ENCODE measurements at places on chromosomes 3 and 15.
A peak's percentile ranks its signal among the peaks of the same experiment; 100 is the strongest.

DNA sequence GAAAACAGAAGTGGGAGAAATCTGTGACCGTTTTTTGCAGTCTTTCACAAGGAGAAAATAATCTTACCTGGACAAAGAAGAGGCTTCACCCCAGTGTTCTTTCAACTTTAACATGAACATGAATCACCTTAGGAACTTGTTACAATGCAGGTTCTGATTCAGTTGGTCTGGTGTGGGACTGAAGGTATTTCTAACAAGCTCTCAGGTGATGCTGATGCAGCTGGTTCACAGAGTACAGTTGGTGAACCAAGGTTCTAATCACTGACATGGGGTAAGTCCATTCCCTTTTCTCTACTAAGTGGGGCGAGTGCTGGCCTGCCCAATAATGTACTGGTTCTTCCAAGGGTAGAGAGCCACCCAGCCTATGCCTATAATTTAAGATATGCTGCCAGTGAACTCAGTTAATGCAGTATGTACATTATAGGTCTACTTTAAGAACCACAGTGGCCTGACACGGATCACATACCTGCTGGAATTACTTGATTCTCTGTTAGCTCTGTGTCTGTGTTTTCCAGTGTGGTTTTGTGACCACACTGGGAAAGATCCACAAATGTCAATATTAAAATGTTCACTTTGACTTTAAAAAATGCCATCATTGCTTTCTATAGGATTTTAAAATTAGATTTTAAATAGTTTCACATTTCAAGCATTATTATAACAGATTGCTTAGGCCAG, 304.1 kb downstream of the ZNF621 start:
- no peak for DNase-seq

DNA sequence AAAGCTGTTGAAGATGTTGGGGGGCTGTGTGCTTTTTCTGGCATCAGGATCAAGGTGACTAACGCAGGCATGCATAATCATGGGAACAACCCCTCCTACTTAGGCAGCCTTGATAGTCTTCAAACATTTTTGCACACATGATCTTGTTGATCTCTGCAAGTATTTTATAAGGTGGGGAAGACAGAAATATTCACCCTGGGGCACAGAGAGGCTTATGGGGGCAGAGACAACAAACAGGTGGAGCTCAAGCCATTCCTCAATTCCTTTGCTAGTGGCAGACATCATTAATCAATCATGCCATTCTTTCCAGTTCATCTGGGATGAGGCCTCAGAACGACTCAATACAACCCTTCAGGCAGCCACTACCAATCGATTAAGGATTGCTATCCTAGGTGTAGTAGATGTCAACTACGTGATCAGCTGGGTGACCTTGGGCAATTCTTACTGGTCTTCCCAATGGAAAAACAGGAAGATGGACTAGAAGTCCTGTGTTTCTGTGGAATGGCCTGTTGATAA, 110.3 kb upstream of the SMAD3 start:
- DNase-seq: no peak

GRCh38 chr3:124688581-124689454, 41.4 kb upstream of the UMPS start:
- DNase-seq: peak; percentile 79

GRCh38 chr3:74409066-74409465, 205.4 kb downstream of the CNTN3 start:
- no peak for DNase-seq

GRCh38 chr15:38201714-38202113, 50.9 kb upstream of the SPRED1 start:
- no peak for DNase-seq

DNA sequence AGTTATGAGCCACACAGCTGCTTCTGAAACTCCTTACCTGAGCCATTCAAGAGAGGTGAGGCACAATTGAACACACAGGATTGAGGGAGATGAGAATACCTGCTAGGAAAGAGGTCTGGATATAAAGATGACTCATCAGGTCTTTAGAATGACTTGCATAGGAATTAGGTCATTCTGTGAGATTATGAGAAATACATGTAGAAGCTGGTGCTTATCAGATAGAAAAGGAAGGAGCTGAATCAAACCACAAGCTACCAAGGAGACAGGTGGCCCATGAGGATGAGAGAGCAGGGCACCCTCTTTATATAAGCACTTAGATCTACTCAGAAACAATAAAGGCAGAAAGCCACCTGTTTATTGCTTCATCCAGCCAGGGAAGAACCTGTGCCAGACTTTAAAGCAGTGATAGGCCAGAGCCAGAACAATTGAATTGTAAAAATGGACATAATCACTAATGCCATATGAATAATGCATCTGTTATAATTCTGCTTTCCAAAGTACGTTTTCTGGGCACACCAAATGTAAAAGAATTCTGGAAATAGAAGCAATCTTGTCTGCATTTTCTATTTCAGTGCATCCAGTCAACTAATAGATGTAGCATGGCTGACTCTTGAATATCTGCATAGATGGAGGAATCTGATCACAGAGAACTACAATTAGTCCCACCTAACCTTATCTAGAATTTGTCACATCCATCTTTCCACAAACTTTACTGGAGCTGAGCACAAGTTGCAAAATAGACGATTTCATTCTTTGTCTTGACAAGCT, 74.9 kb downstream of the PIK3R4 start:
- DNase-seq: no peak

- no peak for DNase-seq
Measured at GRCh38 chr3:28935146-28935545, 345.7 kb upstream of the RBMS3 start.

GRCh38 chr3:73766599-73767381, 142.0 kb upstream of the PDZRN3 start:
- no peak for DNase-seq

DNA sequence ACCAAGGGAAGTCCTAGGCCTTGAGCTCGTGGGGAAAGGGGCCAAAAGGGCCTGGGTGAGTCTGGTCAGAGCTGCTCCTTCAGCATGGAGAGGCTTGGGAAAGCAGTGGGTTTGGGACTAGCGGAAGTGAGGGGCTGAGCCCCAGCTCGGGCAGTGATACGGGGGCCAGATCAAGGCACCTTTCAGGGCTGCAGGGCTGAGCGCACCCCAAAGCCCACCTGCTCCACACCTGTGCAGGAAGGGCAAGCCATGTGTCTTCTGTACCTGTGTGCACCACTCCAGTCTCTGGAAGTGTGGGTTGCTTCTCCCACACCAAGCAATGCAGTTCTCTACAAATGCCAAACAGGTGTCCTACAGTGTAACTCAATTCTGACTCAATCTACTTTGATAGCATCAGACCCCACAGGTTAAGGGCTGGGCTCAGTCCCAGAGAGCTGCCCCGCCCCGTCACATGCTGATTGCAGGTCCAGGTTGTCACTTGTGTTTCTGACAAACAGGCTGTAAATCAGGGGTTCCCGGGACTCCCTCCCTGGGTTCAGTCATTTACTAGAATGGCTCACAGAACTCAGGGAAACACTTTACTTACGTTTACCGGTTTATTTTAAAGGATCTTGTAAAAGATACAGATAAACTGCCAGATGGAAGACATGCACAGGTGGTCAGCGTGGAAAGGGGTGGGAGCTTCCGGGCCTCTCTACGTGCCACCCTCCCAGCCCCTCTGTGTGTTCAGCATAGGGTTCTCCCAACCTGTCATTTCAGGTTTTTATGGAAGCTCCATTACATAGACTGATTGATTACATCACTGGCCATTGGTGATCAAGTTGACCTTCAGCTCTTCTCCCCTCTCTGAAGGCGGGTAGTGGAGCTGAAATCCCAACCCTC, 28.8 kb upstream of the KLF13 start:
- no peak for DNase-seq

DNA sequence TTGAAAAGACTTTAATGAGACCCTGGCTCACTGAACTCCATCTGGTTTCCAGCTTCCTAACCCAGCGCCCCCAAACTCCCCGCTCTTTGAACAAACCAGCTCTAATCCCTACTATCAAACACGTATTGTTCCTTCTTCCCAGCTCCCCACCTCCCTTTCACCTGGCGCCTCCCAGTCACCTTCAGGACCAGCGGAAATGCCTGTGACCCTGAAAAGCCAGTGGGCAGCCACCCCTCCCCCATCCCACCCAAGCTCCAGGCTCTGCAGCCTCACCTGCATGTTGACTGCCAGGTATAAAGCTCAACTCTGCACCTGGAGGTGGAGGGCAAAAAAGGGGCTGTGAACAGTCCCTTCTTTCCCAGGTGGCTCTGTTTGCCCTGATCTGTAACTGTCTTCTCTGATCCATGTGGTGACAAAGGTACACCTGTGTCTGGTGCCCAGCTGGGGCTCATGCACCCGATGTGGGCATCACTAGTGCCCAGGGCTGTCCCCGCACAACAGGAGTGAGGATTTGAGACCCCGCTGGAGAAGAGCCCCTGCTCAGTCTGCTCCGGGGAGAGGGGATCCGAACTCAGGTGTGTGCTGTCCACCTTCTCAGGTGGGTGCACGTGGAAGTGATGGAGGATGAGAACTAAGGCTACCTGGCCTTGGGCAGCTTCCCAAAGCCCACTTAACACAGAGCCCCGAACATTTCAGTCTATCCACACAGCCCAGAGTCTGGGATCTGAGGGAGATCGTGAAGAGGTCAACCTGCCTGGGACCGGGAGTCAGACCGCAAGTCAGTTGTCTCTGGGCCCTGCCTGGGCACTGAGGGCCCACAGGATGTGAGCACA, 128.9 kb downstream of the NSMCE3 start:
- no peak for DNase-seq

GRCh38 chr15:75454471-75455378, 3.2 kb upstream of the SIN3A start:
- peak; percentile 73 for DNase-seq

- no peak for DNase-seq
Measured at GRCh38 chr3:30231277-30232141, 374.9 kb upstream of the TGFBR2 start.

- DNase-seq: peak; percentile 83
Measured at GRCh38 chr15:89430530-89431341, 65.6 kb downstream of the RHCG start.

DNA sequence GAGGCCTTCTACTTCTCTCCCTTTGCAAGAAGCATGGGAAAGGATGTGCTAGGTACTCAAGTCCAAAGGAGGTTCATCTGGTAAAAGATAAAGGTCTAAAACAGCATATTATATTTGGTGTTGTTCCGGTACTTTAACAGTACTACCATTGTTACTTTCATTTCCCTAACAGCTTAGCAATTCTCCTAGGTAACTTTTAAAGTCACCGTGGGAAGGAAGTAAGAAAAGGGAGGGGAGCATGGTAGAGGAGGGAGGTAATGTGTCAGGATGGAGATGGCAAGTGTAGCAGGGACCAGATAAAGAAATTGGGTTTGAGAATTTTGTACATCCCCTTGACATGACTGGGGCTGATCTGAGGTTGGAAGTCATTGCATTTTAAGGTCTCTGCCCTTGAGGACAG, 89.4 kb upstream of the SKOR1 start:
- no peak for DNase-seq

- DNase-seq: no peak
Measured at GRCh38 chr3:99562990-99563607, 75.3 kb upstream of the COL8A1 start.

DNA sequence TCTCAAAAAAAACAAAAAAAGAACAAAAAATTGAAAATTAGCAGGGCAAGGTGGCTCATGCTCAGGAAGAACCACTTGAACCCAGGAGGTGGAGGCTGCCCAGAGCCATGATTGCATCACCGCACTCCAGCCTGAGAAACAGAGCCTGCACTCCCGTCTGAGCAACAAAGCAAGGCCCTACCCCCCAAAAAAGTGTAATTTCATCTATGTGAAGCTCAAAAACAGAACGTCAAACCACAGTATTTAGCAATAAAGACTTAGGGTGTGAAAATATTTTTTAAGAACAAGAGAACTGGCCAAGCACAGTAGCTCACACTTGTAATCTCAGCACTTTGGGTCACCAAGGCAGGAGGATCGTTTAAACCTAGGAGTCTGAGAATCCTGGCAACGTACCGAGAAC, 38.2 kb downstream of the STAG1 start:
- DNase-seq: no peak

GRCh38 chr3:153099131-153099530, 62.9 kb upstream of the RAP2B start:
- no peak for DNase-seq

DNA sequence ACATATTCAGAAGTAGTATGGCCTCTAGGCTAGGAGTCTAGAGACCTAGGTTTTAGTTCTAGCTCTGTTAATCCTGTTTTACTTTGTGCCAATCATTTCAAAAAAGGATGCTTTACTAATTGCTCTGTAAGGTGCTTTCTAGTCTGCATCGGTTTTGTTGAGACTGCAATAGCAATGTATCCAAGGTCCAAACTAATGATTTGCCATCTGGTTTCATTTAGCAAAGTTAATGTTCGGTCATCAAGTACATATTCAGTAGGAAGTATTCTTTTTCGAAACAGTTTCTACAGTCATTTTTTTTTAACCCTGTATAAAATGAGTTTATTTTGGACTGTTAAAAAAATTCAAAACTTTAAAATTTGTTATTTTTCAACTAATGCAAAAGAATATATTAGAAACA, 2.0 kb upstream of the GALK2 start:
- no peak for DNase-seq

DNA sequence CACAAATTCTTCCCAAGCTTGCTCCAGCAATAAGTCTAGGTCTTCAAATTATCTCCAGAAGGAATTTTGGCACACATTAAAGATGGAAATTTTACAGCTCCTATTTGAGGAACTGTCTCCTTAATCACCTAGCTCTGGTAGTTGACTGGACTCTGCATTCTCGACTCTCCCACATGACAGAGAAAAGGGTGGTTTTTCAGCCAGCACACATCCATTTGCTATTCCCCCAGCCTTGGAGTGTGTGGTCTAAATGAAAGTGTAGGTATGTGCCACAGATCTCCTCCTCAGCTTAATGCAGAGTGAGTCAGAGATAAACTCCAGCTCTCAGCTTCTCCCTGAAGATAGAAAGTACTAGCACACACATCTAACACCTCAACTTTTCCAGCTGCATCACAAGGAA, 62.2 kb upstream of the ALCAM start:
- DNase-seq: no peak

- no peak for DNase-seq
Measured at GRCh38 chr15:53320816-53321215, 438.6 kb downstream of the WDR72 start.

DNA sequence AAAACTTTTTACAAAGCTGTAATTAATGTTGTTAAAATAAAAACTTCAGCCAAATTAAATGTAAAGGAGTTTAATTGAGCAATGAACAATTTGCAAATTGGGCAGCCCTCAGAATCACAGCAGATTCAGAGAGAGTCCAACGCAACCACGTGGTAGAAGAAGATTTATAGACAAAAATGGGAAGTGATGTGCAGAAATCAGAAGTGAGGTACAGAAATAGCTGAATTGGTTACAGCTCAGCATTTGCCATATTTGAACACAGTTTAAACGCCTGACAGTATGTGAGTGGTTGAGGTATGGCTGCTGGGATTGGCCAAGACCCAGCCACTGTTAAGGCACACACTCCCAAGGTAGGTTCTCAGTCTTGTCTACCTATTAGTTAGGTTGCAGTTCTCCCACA, 14.4 kb upstream of the PLA2G4D start:
- DNase-seq: no peak

GRCh38 chr15:70252951-70253320, 155.2 kb upstream of the TLE3 start:
- no peak for DNase-seq

- no peak for DNase-seq
Measured at GRCh38 chr15:63519041-63519440, 14.6 kb downstream of the USP3 start.

- DNase-seq: no peak
Measured at GRCh38 chr3:179020112-179020511, 51.5 kb downstream of the ZMAT3 start.

- no peak for DNase-seq
Measured at GRCh38 chr3:71688121-71688520, 37.1 kb downstream of the EIF4E3 start.

GRCh38 chr3:134832585-134832984, 37.5 kb downstream of the EPHB1 start:
- no peak for DNase-seq

Measured in CD4-positive, alpha-beta T cell treated with Interleukin-15 for 4 hours (primary cell).